ENCODE measurements at places on chromosomes 1 and 21. TPM values are rescaled to one million over a fixed set of nuclear protein-coding genes. Genes with fewer than 3 reads are reported as not detected.

DNA sequence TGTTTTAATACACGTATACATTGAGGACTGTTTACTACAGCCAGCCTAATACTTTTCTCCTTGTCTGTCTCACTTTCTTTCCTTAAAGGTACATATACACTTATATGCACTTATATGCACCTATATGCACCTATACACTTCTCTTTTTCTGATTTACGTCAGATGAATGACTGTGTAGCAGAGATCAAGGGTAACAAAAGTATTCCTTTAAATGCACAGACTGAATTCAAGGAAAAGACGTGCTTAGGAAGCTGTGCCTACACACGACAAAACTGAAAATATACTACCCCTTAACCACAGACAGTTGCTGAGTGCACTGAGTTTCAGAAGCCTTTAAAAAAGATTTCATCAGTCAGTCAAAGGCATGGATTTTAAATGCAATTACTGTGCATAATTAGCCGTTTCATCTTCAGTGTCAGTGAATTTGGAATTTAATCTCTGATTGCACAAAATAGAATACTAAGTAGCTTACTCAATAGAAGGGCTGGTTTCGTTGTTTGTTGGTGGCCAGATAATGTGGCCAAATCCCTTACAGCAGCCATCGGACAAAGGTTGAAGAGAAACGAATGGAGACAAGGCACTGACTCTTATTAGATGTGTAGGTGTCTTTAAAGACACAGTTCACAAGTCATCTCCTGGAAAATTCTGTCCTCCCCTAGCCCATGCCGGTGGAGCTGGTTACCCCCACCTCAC lies 38.3 kb upstream of the TARBP1 start:
- no peak for DNase-seq

- no peak for DNase-seq
These were observed 19.1 kb upstream of the SLC5A9 start for GRCh38 chr1:48203287-48203900.

GRCh38 chr1:151859891-151860293 lies 6.4 kb upstream of the THEM5 start:
- DNase-seq = peak; percentile 60

DNA sequence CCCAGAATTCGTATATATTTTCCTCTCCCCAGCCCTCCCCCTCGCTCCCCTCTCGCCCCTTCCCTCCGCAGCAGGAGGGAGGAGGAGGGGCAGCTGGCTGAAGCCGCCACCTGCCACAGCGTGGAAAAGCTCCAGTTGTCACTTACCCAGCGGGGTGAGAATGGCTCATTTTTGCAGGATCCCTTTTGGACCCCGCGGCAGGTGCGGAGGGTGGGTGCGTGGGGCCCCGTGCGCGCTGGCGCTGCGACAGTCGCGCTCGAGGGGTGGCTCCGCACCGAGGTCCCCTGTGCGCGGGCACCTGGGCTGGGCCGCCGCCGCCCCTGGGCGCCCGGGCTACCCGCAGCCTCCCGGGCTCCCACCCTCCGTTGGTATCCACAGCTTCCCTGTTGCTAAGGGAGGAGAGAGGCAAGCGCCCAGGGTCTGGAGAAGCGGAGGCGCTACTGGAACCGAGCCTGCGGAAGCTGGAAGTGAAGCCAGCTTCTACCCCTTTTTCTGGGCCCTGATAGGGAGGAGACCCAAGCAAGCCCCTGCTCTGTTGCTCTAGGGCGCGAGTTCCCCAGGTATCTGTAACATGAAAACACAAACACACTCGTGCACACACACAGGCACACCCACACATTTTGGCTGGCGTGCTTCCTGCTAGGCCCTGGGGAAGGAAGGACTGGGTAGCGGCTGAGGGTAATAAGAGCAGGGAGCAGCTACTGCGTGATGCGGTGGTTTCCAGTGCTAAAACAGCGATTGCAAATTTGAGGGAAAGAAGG lies at the start of gene ERICH3:
Gene ERICH3 (minus strand): TSS at position 442 of the 761 bp plus-strand sequence. CDS start 273 bp downstream, at position 169.
- no peak for DNase-seq

DNA sequence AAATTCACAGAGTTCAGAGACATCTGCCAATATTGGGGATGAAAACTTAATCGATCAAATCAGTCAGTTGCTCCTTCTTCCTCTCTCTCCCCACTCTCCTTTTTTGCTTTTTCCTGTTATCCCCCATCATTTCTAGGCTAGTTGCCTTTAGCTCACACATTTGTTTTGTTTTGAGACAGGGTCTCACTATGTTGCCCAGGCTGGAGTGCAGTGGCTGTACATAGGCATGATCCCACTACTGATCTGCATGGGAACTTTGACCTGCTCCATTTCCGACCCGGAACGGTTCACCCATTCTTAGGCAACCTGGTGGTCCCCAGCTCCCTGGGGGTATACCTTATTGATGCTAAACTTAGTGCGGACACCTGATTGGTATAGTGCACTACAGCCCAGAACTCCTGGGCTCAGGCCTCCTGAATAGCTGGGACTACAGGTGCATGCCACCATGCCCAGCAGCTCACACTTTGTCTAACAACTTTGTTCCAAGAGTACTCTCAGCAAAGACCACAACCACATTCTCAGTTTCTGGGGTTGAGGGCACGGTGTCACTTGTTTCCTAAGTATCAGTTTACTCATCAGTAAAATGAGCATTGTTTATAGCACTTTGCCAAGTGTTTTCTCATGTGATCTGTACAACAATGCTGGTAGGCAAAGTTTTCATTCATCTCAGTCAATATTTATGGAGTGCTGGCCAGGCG lies 6.7 kb upstream of the ELOA start:
- no peak for DNase-seq

GRCh38 chr21:26421724-26422123 lies 151.4 kb downstream of the CYYR1 start:
- no peak for DNase-seq

BEND5 gene
- total RNA-seq = 8.6 TPM

HTR1D gene
- not detected for total RNA-seq

Data from vagina (tissue), 2 donors.